ENCODE measurements at places on chromosomes 5 and 9.

DNA sequence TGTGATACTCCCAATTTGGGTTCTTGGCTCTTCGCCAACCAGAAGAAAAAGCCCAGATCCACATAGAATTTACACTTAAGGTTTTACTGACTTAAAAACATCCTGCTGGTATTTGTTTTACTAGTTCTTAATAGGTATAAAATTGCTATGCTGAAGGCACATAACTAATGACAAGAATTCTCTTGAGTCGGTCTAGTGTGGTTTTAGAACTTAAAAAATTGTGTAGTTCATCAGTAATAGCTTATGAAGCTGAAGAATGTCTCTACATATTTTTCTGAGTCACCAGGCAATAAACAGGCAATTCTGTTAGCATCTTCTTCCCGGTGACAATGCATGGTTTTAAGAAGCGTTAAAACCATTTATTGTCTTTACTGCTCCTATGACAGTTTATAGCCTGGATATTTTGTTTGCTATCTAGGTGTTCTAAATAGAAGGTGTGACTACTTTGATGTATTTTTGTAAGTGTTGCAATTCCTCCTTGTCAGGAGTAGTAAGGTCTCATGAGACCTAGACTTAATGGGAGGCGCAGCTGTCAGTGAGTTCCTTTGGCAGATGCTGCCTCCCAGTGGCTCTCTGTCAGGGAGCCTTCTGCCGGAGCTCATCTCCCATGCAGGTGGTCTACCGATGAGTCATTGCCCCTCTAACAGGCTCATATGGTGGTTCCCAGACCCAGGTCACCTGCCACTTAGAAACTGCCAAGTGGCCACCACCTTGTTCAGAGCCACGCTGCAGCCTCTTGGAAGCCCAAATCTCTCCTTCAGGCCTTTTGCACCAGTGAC, 173.8 kb downstream of the MAST4 start:
- no peak for DNase-seq

DNA sequence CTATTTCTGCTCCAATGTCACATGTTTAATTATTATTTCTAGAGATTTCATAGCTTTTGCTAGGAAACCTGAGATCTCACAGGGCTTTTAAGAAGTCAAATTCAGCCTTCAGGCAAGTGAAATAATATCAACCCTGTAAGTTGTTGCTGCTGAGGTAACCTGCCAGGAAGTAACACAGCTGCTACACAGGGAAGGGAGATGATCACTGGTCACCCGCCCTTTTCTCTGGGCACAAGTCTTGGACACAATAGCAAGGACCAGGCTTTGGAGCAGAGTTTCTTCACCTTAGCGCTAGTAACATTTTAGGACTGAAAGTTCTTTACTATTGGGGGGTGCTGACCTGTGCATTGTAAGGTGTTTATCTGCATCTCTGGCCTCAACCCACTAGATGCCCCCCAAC, 50.1 kb downstream of the PTTG1 start:
- DNase-seq, result no peak

GRCh38 chr9:117116084-117116483, 298.8 kb downstream of the ASTN2 start:
- DNase-seq, result no peak

- DNase-seq, result no peak
Observed at GRCh38 chr5:176492431-176492830, 44.2 kb downstream of the FAF2 start.

DNA sequence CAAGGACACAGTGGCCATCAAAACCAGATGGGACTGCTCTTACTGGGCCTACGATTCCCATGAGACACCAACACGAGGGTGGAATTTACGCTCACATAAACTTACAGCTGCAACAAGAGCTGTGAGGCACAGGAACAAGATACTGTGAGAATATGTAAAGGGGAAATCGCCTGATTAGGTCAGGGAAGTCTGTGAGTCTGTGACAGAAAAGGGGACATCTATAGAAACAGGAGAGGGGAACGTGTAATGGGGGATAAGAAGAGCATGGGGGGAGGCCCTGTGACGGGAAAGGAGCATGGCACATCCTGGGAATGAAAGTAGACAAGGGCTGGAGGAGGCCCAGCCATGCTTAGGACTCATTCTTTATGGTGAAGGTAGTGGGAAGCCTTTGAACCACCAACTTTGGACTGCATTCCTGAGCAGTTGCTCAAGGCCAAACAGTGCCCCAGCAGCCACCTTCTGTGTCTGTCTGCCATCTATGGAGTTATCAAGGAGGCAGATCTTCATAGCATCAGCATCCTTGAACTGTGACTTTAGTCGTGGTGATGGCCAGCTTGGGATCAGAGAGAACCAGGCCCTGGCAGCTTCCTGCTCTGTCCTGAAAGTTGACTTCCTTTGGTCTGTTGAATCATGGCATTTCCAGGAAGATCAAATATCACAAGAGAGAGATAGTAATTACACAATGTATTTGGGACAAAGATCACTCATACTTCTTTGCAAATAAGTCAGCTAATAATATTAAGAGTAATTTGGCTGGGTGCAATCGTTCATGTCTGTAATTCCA, 87.9 kb upstream of the FAM169A start:
- no peak for DNase-seq

- no peak for DNase-seq
Observed at GRCh38 chr9:118023644-118024043, 319.4 kb downstream of the TLR4 start.

GRCh38 chr5:9519537-9519936, 26.3 kb downstream of the SEMA5A start:
- DNase-seq, result no peak

DNA sequence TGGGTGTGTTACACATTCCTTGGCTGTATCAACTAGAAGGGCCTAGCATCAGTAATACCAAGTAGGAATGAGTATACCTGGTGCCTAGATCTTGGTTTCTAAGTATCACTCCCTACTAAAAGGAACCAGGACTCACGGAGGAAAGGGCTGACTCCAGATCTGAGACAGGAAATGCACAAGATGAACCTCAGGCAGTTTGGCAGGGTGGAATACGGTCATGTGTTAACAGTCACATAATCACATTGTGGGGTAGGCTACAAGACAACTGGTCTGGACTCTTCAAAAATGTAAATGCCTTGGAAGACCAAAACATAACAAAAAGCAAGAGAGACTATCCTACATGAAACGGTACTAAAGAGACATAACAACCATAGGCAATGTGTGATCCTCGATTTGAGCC, 158.8 kb downstream of the CRB2 start:
- DNase-seq, result no peak

GRCh38 chr5:144812763-144813162, 642.1 kb downstream of the KCTD16 start:
- peak; percentile 0 for DNase-seq

DNA sequence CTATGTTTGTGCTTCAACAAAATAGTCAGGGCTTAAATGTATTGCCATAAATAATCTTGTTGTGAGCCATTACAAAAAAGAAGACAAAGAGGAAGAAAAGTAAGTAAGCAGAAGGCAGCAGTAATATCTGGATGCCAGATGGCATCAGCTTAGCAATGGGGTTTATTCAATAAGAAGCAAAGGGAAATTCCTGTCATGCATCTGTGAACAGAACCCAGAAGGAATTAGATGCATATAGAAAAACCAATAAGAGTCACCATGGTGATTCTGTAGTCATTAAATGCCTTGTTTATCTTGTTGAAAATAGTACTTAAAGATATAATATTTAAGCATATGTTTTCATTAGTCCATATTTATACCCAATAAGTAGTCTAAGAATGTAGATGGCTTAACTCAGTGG, 216.0 kb downstream of the ADAMTSL1 start:
- DNase-seq, result no peak

DNA sequence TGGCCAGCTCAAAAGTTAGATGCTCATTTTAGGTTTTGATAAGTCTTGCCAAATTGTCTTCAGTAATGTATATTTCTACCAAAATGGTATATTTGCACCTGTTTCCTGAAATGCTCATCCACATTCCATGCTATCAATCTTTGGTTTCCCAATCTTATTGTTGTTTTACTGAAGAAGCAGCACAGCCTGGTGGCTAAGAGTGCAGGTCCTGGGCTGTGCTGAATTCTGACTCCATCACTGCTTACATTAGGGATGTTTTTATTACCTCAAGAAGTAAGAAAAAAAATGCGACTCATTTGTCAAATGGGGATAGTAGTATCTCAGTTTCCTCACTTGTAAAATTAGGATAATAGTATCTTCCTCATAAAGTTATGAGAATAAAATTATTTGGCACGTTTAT, 13.6 kb upstream of the S100Z start:
- DNase-seq, result no peak

GRCh38 chr9:7862170-7862569, 62.6 kb upstream of the DMAC1 start:
- DNase-seq, result peak; percentile 4

DNA sequence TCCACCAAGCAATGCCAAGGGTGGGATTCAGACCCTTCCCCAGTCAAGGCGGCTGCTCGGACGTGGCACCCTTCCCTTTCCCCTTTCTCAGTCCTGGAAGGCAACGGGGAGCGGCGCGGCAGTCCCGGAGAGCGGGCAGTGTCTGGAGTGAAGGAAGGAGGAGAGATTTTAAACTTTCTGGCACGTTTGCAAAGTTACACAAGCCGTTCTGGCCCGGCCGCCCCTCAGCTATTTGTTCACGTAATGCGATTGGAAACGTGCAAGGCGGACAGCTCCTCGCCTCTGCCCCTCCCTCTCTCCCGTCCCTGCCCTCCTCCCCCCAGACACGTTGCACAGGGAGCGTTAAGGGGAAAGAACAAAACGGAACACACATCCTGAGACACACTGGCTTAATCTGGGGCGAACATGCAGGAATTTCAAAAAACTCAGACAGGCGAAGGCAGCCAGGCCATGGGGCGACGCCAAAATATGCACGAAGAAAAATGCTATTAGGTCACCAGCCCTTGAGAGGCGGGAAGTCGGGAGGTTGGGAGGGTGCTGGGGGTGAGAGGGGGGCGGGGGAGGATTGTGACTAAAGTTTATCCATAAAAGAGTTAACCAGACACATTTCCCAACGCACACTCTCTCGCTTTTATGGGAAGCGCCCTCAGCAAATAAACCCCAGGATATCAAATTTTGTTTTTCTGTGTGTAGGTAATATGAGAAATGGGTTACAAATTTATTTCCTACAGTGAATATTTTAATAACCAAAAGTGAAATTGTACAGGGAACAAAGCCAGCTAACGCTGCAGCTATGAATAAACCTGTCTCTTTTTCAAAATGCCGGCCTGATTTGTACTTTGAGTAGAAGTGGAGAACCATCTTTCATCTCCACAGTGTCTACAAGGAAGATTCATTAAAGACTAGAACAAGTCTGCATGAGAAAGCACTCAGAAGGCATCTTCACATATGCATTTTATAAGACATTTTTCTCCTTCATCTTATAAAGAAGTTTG, at the start of gene LOX:
LOX (minus strand) TSS at position 144 of the 995 bp plus-strand sequence. CDS start 274 bp downstream, outside the sequence.
- peak; percentile 13 for DNase-seq

- DNase-seq, result peak; percentile 43
Observed at GRCh38 chr9:74951725-74952151, 974 bp downstream of the C9orf40 start.

GRCh38 chr9:2015581-2016407, 647 bp downstream of the SMARCA2 start:
- DNase-seq, result peak; percentile 36

DNA sequence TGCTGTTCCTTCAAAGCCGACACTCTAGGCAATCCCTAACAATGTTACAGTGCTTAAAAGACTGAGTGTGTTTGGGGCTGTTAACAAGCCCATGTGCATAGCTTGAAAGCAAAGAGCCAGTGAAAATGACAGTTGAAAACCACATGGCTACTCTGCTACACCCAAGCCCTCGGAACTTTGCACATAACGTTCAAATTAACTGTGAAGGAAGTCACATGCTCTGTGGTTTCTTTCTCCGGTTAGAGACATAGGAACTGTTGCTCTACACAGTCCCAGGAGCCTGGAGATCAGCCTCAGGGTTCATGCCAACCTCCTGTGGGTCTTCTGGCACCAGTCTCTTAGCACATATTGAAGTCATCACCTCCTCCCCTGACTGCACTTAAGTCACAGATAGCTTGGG, 51.1 kb downstream of the C9orf152 start:
- no peak for DNase-seq

- DNase-seq, result no peak
Observed at GRCh38 chr5:115050866-115051265, 118.8 kb downstream of the TRIM36 start.

DNA sequence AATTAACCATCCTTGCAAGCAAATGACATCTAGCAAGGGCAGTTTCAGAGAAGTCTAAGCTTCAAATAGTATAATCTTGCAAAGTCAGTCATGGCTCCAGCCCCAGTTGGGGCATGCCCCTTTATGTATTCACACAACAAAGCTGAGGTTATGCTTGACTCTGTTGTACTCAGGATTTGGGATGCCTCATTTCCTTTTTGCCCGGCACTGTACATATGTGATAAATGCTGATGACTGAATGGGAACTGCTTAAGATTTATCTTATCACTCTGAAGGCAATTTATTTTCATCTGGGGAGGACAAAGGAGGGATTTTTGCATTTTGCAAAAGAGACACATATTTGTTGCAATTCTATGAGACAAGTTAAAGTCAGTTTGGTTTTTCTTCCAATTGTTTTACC, 219.2 kb downstream of the TRPM3 start:
- no peak for DNase-seq

DNA sequence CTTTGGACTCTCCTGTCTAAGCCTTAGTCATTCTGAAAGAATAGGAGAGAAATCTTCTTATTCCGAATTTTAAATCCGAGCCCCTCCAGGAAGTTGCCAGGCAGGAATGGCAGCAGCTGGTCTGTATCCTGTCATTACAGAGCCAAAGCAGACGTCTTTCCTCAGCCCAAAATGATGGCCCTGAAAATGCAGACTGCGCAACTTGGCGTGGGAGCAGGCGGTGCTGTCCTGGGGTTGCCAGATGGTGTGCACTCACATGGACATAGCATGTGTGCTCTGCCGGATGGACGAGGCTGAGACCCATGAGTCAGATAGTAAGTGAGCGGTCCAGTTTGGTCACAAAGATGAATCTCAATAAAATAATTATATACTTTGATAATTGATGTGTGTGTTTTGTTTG, 410.4 kb downstream of the KCTD16 start:
- no peak for DNase-seq

DNA sequence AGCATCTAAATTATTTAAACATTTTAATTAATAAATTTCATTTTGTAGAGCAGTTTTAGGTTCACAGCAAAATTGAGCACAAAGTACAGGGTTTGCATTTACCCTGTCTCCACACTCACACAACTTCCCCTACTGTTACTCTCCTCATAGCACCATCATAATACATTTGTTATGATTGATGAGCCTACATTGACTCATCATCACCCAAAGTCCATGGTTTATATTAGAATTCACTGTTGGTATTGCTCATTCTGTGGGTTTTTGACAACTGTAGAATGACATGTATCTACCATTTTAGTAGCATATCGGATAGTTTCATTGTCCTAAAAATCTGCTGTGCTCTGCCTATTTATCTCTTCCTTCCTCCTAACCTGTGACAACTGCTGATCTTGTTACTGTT, 411.1 kb upstream of the MPDZ start:
- no peak for DNase-seq

DNA sequence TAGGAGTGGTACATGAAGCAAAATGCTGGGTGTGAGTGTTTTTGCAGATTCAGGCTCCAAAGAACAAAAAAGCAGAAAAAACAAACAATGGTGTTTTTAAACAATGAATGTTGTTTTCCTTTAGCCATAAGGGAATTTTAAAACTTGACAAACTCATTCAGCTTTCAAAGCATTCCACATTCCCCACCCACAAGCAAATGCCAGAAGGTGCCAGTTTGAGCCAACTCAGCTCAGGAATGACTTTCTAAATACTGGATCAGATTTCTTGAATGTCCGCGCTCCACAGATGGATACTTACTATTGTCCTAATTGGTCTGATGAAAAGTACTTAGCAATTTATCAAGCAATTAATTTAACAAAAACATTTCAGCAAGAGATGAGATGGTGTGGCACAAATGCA, 12.9 kb upstream of the MOB3B start:
- DNase-seq, result no peak

Measured in A549 (cell line).